ENCODE measurements at places on chromosomes 16 and 17.

- DNase-seq = peak; percentile 88
Observed at GRCh38 chr16:81500833-81501521, 56.4 kb downstream of the CMIP start.

DNA sequence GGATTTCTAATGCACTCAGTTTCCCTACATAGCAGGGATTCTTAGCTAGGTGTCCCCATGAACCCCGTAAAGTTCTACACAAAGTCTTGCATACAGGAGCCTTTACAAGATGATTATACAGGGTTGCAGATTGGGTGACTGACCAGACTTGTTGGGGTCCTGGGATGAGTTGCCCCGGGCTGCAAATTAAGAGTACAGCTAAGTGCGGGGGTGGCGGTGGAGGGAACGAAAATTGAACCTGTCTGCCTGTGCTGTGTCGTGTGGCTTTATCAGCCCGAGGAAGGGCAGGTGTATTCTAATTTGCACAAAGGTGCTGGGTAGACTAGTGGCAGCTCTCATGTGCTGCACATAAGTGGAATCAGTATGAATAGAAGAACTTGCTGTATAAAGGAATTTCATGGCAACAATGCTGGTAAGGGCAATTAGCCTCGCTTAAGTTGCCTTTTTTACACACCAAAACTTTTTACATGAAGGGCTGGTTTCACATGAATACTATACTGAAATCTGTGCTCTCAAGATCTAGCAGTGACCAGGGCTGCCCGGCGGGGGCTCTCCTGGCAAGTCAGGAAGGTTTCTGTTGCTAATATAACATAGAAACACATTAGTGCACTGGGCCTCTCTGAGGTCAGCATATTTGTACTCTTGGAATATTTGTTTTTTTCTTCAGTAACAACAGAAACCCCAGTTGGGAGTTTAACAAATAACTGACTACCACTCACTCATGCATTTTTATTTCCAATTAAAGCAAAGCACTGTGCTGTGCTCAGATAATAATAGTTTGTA is 50.7 kb downstream of the ADCY7 start:
- no peak for DNase-seq

DNA sequence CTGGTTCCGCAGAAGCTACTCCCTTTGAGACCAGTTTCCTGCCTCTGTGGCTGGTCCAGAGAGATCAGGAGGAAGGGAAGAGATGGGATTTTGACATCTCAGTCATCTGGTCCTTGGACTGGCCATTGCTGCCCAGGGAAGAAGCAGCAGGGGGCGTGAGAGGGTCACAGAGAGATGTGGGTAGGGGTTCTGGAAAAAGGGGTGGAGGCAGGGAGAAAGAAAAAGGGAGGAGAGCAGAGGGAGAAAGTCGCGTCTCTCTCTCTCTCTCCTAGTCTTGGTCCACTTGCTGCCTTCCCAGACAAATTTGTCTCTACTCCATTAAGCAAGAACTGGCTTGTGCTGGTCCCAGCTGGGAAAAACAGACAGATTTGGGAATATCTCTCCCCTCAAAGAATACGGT is 4.4 kb downstream of the SHBG start:
- no peak for DNase-seq

GRCh38 chr16:27465483-27465879 is 63.5 kb downstream of the IL21R start:
- DNase-seq = no peak

DNA sequence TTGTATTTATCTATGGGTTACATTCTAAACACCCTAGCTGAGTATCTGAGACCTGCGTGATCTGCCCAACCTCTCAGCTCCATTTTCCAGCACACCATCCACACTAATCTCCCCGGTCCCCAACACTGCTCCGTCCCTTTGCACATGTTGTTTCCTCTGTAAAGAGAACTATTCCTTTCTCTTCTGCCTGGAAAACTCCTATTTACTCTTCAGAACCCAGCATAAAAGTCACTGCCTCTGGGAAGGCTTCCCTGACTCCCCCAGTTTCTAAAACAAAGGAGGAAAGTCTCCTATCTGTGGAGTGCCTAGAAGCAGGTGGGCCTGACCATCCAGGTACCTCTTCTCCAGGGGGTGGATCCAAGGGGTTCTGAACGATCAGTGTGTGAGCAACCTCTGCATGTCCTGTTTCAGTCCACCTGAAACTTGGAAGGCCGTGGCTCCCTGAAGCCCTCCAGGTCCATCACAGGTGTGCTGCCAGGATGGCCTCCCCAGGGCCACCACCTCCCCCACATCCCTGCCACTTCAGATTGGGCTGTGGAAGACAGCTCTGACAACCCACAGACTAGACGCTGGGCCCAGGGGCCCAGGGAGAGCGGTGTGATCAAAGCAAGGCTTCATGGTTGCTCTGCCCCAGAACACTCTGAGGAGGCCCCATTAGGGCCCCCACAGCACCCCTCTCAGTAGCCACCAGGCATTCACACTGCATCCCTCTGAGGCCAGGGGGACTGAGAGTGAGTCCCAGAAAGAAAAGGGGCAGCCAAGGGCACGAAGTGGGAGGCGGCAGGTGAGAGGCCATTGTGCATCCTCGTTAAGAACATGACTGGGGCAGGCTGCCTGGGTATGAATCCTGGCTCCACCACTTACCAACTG is 20.3 kb downstream of the MPP3 start:
- no peak for DNase-seq

DNA sequence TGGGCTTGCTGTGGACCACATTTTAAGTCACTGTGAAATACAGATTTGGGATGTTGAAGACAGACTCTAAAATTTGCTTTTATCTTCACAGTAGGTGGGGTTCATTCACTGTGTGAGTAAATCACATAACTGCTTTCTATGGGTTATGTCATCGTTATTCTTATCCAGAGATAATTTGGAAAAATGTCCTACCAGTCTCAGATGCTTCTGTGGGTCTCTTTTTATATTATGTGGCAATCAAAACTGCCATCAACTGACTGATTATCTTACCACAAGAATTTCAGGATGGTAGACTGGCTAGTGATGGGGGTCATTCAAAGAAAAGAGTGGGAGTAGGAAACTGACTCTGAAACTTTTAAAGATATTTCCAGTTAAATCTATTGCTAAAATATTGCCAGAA is 3.1 kb downstream of the HSBP1 start:
- no peak for DNase-seq

All from GF-D8 (cell line).